Motor neuron (in vitro differentiated cells): ENCODE measurements at places on chromosomes 1 and 21.

DNA sequence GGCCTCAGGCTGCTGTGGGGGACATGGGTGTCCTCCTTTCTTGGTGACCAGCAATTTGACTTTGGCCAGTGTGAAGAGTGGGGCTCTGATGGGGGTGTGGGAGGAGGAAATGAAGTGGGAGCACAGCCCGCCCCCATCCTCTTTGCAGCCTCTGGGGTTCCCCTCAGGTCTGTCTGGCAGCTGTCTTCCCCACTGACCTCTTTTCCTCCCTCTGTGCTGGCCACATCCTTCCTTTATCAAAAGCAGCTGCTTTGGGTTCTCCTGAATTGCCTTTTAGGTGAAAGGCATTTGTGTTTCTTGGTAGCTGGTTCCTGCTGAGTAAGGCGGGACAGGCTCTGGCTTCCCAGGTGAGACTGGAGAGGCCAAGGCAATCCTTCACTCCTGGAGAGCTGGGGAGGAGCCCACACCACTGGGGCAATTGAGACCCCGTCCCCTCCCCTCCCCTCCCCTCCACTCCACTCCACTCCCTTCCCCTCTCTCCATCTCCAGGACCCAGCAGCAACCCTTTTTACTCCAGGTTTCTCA lies 24.9 kb downstream of the PCAT6 start:
- ATAC-seq: no peak

DNA sequence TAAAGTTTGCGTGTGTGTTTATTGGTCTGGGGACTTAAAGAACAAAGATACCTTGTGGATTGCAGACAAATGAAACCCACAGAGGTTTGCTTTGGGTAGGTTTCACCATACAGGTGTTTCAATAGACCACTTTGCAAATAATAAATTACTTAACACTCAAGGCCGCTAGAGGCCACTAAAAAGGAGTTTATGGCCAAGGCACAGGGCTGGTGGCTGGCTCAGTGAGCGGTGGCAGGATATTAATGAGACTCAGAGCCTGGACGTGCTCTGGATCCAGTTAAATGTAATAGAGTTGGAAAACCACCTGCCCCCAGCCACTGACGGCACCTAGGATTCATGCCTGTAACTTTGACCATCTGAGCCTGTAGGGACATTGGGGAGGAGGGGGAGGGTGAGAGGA lies 44.5 kb downstream of the LRRC38 start:
- ATAC-seq: peak; percentile 62

GRCh38 chr1:9701665-9702064 lies 50.1 kb downstream of the PIK3CD start:
- no peak for ATAC-seq

GRCh38 chr1:162847839-162848453 lies 13.0 kb downstream of the CCDC190 start:
- ATAC-seq: peak; percentile 52

GRCh38 chr1:56570924-56571372 lies 8.4 kb downstream of the PLPP3 start:
- ATAC-seq: no peak

- ATAC-seq: no peak
Measured at GRCh38 chr1:113223546-113223945, 150.5 kb downstream of the LRIG2 start.

DNA sequence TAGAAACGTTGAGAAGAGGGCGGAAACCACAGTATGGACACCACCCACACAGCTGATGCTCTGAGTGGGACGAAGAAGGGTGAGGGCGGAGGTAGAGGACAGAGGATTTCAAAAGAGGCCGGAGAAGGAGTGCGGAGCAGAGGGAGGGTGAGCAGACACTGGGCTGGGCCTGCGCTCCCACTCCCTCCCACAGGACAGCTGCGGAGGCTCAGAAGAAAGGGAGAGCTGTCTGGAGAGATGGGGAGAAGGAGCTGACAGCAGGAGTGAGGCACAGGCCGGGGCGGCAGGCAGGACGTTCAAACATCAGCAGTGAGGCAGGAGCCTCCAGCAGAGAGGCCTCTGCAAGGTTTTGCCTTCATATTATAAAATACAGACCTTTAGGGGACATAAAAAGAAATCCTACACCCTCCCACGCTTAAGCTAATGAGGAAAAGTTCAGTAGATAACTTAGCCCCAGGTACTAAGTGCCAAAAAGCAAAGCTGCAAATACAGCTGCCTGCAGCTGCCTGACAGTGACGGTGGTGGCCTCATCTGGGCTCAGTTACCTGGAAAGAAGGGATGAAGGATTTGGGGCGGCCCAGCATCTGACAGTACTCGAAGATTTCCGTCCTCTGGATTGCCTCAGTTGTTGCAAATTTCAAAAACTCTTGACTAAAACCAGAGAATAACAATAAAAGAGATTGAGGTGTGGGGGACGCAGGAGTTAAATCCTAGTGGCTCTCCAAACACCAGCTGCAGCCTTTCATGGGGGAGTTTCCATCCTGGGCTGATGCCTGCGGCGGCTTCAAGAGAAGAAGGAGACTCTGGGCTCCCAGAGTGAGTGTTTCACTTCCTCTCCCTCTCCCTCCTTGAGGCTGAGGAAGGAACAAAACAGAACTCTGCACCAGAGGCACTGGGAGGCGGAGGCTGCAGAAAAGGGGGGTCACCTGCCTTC lies 25.6 kb downstream of the SEC16B start:
- ATAC-seq: no peak

GRCh38 chr1:97247196-97247595 lies 525.6 kb downstream of the PTBP2 start:
- ATAC-seq: no peak

- ATAC-seq: no peak
Measured at GRCh38 chr21:46111193-46111571, 13.3 kb downstream of the COL6A2 start.

- peak; percentile 17 for ATAC-seq
Measured at GRCh38 chr21:40847951-40848350, 993 bp upstream of the DSCAM start.

DNA sequence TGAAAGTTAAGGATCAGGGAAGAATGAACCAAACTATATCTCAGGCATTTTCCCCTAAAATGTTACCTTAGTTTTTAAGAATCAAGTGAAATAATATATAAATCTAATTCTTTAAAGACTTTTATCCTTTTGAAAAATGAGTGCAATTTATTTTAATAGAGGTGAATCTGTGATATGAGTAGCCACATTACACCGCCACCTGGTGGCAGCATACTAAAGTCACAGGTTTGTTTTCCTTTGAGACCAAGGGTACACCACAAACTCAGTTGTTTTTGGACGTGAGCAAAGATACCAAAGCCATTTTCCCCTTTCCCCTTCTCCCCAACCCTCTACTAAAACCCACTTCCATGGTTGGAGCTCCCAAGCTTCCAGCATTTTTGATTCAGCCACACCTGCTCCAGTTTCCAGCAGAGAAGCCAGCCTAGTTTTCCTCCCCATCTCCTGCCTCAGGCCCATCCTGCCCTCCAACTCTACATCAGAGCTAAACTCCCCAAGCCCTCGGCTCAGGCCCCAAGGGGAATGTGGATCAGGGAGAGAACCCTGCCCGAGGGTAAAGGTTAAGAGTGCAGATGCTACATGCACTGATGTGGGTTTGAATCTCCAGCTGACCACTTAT lies 22.9 kb upstream of the LDLRAP1 start:
- ATAC-seq: no peak

DNA sequence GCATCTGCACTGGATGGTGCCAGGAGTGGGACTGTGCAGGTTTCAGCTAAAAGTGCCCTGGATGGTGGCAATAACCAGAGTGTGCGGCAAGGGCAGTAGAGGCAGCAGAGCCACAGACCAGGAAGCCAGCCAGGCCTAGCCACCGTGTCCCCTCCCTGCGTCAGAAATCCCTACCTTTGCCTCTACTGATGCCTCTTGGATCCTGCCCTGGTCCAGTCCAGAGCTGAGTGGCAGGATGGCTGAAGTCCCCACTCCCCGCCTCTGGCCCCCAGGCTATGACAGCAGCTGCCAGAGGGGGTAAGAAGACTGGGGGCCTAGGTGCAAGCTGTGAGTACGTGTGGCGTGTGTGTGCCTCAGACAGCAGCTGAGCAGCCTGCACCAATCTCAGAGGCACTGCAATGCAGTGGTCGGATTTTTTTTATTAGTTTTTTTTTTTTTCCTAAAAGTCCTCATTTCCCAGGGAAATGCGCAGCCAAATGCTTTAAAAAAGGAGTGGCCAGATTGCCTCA lies 51.9 kb downstream of the SYT2 start:
- peak; percentile 67 for ATAC-seq

GRCh38 chr21:17466166-17466565 lies 46.7 kb upstream of the CXADR start:
- ATAC-seq: no peak

- no peak for ATAC-seq
Measured at GRCh38 chr1:168634951-168635532, 58.6 kb downstream of the XCL1 start.

DNA sequence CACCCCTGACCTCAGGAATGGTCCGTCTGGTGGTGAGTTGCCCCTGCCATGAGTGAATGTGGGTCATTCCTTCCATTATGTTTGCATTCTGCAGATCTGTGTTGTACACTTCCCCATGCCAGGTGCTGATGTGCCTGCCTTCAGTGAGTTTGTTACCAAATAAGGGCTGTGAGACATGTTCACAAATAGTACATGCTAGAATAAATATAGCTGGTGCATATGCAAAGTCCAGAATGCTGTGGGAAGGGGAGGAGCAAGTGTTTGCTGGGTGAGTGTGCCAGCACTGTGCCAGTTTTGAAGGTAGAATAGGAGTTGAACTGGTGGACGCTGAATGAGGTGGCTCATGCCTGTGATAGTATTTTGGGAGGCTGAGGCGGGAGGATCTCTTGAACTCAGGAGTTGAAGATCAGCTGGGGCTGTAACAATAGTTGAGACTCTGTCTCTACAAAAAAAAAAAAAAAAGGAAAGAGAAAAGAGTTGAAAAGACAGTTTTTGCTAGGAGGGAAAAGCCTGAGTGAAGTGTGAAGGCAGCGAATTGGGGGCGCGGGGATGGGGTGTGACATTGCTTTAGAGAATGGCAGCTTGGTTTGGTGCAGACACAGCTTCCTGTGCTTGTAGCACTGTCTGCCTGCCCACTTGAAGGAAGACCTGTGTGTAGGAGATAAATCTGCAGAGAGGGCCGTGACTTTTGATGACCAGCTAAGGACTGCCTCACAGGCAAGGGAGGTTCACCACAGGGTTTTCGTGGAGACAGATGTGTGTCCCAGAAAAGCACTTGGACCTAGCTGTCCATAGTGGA lies 61.1 kb downstream of the LGR6 start:
- no peak for ATAC-seq

GRCh38 chr1:159469921-159470533 lies 30.5 kb downstream of the OR10J1 start:
- ATAC-seq: peak; percentile 40

DNA sequence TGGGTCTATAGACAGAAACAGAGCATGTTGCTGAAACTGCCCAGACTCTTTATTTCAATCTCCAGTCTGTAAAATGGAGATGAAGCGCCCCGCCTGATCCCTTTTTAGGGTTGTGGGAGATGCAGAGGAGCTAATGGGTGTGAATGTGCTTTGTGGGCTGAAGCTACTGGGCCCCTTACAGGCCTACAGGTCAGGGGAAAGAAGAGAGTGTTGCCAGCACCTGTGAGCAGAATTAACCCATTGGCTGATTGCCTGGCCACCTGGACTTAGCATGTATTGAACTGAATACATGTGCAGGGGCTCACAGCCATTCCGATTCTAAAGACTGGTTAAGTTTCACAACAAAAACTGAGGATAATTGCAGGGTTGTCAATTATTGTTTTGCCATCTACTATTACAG lies 13.9 kb upstream of the ATF3 start:
- ATAC-seq: no peak

- no peak for ATAC-seq
Measured at GRCh38 chr1:19205403-19205802, 4.7 kb downstream of the UBR4 start.

GRCh38 chr1:42133809-42134526 lies 19.2 kb upstream of the GUCA2B start:
- ATAC-seq: no peak

DNA sequence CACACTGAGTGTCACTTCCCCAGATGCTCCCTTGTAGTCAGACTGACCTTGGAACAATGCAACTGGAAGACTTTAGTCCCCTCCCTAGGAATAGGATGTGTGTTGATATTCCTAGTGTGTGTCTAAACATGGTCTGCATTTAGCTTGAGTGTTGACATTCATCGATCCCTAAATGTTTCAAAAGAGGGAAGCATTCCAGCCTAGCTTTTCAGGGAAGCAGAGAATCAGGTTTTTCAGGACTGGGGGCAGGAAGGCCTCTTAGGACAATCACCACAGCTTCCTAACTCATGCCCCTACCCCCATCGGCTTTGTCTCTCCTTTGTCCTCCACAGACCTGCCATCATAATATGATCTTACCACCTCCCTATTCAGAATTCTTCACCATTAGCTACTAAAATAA lies 43.4 kb downstream of the NMNAT2 start:
- no peak for ATAC-seq

DNA sequence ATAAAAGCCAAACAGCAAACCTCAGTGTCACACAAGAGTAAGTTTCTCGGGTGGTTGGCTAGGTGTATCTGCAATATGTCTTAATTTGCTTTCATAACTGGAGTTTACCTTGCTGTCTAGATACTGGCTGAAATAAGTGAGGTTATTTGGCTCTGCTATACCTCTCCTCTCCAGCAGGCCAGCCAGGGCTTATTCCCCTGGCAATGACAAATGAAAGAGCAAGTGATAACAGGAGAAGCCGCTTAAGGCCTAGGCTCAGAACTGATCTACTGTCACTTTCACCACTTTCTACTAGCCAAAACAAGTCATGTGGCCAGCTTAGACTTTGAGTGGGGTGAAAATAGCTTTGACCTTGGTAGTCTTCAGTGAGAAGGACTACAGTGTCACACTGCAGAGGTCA lies 4.8 kb upstream of the RPE65 start:
- no peak for ATAC-seq

- ATAC-seq: no peak
Measured at GRCh38 chr1:6307099-6307498, 46.2 kb upstream of the GPR153 start.

DNA sequence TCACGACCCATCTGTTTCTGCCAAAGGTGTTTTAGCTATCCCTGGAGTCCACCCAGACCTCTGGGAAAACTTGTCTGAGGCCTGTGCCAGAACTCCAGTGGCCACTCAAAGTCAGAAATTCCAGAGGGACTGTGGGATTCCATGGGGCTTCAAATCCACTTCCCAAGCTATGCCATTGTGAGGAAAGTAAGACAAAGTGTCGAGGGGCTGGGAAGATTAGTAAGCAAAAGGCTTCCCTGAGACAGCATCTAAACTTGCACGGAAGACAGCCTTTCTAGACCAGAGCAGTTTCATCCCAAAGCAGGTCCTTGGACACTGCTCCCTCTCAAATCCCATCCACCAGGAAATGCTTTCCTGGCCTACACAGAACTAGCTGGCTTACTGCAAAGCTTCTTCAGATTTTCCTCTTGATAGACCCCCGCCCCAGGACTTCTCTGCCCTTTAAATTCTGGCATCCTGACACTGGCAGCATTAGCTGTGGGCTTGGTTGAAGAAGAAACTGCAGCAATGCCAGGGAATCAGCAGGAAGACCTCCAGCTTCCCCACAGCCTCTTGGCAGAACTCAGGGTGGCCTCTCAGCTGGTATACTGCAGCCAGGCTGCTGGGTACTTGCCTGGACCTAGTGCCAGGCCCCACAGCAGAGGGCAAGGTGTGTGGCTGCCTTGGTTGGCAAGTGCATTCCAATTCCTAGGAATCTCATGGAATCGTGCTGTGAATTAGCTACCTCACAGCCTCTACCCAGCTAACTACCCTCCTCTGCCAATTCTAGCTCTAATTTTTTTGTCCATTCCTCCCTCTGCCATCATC lies 27.3 kb upstream of the LMX1A start:
- ATAC-seq: no peak
